ENCODE measurements at places on chromosomes 6 and 20.
A peak's percentile ranks its signal among the peaks of the same experiment; 100 is the strongest.

DNA sequence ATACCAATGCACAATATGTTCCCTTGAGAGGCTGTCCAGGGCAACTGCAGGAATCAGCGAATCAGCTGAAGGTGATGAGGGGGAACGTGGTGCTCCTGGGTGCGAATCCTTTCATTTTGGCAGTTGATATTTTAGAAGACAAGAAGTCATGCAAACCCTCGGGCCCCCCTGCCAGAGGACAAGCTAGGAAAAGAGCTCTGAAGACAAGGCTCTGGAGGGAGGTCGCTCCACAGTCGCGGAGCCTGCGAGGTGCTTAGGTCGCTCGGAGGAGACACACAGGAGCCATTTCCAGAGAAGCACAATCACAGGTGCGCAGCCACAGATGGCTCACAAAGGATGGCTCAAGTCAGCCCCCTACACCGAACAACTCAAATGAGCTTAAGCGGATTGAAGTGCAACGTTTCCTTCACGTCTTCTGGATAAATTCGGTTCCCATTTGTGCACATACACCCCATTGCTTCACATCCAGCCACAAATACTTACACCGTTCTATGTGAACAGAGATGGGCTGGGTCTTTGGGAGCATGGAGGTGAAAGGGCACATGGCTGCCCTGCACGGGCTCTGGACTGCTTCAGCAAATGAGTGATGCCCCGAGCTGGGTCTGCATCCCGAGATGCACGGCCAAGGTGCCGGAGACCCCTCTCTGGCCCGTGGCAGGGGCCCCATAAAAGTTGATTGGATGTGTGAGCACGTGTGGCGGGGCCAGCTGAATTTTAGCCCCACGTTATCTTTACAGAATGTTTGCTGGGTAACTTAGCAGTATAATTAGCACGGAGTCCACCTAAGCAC lies 286.3 kb downstream of the TAF4 start:
- DNase-seq, result no peak

DNA sequence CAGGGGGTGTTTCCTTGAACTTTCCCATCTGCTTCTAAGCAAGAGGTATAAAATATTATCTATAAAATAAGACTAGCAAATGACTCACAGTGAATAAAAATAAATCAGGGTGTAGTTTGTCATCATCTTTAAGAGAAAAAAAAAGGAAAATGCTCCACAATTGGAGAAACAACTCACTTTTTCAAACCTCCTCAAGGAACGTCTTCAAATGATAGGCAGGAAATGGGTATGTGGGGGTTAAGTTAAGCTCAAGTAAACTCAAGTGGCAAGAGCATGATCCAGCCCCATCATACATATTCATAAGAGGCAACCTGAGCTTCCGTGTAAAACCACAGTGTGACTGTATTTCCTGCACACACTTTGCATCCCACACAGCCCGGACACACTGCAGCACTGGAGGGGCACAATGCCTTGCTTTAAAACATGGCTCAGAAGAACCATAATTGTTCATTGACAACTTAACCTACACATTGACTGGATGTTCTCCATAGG lies 58.5 kb upstream of the CEP85L start:
- DNase-seq, result no peak

- no peak for DNase-seq
Observed at GRCh38 chr6:131159578-131159977, 24.3 kb downstream of the AKAP7 start.

GRCh38 chr20:60057123-60057865 lies 99.1 kb downstream of the CDH26 start:
- peak; percentile 82 for DNase-seq

- no peak for DNase-seq
Observed at GRCh38 chr6:133288662-133289061, 47.5 kb downstream of the EYA4 start.

- DNase-seq, result no peak
Observed at GRCh38 chr6:108630050-108630714, 69.5 kb downstream of the FOXO3 start.

GRCh38 chr20:3808544-3808943 lies 11.8 kb upstream of the AP5S1 start:
- no peak for DNase-seq

GRCh38 chr20:3976511-3976910 lies 38.8 kb downstream of the RNF24 start:
- no peak for DNase-seq

DNA sequence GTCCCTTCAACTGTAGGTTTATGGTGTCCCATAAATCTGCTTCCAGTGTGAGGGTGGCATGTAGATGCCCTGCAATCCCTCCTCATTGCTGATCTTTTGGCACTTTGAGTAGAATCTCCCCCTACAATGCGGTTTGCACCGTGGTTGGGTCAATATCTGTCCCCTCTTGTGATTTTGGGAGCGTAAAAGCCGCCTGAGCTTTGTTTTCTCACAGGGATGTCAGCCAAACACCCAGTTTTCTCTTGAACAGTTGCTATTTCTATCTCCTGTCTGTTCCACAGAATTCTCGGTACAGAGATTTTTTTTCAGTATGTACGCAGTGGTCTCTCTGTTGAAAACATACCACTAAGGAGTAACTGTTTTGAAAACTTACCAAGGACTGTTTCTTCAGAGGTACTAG lies 21.8 kb downstream of the CDS2 start:
- no peak for DNase-seq

GRCh38 chr6:23951691-23952090 lies 174.3 kb upstream of the NRSN1 start:
- no peak for DNase-seq

DNA sequence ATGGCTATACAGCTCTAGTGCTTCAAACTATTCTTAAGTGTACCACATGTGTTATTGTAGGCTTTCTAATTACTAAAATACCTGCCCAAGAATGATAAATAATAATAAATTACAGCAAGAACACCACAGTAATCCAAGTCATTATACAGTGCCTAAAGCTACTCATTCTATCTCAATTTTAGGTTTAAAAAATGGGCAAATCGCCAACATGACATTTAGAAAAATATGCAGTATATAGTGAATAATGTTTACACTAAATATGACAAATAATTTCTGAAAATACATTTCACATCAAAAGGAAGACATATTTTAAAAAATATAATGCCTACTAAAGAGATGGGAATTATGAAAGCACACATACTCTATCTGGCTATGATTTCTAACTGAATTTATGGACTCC lies 91.8 kb downstream of the MAN1A1 start:
- DNase-seq, result no peak

GRCh38 chr6:136401749-136402148 lies 112.1 kb upstream of the BCLAF1 start:
- DNase-seq, result no peak

GRCh38 chr6:28896505-28897368 lies 27.0 kb downstream of the TRIM27 start:
- peak; percentile 74 for DNase-seq

DNA sequence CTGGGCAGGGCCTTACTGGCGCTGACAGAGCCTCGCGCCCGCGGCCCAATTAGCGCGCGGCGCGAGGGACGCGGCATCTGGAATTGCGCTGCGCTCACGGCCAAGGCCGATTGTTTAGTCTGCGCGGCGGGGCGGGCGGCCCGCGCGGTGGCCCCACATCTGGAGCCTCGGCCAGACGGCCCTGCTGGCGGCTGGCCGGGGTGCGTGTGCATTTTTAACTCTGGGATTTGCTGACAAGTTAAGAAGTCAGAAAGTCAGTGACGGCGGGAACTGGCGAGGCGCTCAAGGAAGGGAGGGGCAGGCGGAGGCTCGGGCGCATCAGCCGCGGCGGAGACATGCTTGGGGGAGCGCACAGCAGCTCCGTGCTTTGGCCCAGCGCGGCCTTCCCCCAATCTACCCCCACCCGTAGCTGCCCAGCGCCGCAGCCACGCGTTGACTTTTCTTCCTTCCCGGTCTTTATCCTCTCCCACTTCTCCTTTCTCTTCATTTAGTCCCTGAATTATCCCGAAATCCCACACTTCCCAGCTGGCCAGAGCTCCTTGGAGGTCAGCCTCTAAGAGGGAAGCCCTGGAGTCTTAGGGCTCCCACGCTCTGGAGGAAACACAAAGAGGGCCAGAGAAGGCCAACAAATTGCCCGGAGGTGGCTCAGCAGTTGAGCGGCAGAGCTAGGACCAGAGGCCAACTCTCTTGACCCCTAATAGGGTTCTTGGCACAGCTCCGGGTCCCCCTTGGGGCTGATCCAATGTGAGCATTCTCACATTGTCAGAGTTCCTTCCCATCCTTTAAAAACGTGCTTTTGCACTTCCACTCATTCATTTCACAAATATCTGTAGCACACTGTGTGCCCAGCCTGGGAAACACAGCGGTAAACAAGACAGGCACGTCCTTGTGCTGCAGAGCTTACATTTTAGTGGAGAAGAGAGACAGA lies 40.8 kb upstream of the FOXP4 start:
- peak; percentile 94 for DNase-seq

- DNase-seq, result peak; percentile 88
Observed at GRCh38 chr6:85323435-85324040, 126.3 kb upstream of the NT5E start.

DNA sequence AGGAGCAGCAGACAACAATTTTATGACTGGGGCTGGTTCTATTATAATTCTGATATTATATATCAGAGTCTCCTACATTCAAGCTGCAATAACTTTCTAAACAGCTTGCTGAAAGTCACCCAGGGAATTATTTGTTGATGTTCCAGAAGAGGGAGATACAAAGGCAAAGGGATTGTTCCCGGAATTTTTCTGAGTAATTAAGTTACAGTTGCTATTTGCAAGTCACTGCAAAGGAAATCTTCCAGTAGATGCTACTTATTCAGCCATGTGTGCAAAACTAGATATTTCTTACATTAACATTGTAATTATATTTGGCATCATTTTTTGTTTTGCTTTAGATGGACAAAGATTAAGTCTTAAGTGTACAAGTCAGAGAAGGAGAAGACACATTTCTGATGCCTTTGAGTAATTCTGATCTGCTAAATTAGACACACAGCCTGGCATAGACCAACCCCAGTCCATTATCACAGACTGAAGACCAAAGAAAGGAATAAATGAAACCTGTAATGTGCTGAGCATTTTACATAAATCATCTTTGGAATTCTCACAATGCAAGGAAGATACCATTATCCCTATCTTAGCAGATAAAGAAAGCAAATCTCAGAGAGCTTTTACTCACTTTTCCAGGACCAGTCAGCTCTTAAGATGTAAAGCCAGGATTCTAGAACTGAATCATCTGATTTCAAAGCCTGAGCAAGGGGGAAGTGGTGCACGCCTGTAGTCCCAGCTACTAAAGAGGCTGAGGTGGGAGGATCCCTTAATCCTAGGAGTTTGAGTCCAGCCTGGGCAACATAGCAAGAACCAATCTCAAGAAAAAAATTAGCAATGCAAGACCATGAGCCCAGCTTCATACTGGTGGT lies 62.6 kb upstream of the AKAP12 start:
- no peak for DNase-seq
